Umbilical cord (tissue), 2 donors: ENCODE measurements at places on chromosomes 12 and 14. TPM values are rescaled to one million over a fixed set of nuclear protein-coding genes. Genes with fewer than 3 reads are reported as not detected.
A peak's percentile ranks its signal among the peaks of the same experiment; 100 is the strongest.

The NFKBIA gene
- total RNA-seq, result 170 TPM

The RIMBP2 gene
- 1.9 TPM for total RNA-seq

DNA sequence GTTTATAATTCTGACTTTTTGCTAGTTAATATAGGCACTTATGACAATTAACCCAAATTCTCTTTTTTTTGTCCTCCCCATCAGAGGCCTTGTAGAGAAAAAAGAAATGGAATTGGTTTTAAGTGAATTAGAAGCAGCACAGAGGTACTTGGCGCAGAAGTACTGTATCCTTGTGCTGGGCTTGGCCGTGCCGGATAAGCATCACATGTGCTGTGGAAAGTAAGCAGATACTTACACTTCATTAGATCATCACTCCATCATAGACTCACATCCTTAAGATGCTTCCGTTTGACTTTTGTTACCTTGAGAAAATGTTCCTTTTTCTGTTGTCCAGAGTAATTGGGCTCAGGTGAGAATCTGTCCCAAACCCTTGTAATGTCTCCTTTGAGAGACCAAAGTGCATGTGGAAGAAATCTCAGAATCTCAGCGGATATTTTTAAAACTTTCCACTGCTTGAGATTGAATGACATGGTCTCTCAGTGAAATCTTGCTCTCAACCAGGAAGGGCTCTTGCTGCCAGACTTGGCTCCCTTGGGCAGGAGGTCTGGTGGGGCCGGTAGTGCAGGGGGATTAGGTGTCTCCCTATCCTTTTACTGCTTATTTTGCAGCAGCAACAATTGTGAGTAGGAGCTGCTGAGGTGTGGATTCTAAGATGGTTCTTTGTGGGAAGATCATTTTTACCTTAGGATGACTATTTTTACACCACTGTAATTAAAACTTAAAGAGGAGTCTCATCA is 24.8 kb downstream of the PPP1R36 start:
- peak; percentile 49 for DNase-seq

GRCh38 chr14:78154827-78155226 is 15.3 kb upstream of the NRXN3 start:
- no peak for DNase-seq

- no peak for DNase-seq
Observed at GRCh38 chr14:92652413-92653151, 95.8 kb downstream of the LGMN start.

DNA sequence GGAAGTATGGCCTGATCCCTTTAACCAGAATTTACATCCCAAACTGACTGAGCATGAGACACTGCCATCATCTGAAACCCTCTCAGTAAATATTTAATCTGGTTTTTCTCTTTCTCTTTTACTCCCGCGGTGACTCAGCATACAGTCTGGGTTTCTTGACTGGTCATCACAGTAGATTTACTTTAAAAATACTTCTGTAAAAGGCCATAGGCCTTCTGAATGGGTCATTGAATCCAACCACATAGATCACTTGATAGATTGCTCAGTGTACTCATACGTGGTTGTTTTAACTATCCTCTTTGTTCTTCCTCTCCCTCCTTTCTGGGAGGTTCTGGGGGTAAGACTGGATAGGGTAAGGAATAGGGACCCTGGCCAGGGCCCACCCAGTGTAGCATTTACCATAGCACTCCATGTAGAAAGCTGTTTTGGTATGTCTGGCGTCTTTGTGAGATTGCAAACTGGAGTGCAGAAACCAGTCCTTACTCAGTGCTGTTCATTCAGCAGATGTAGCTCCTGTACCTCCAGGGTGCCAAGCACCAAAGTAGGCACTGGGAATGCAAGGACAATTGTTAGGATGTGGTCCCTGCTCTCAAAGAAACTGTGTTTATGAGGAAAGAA is 165.7 kb downstream of the SRGAP1 start:
- DNase-seq, result no peak

- DNase-seq, result no peak
Observed at GRCh38 chr12:102415515-102415914, 64.8 kb downstream of the IGF1 start.

GRCh38 chr14:34937442-34937841 is 45.4 kb upstream of the SRP54 start:
- no peak for DNase-seq

GRCh38 chr12:92272061-92272964 is 126.7 kb upstream of the BTG1 start:
- no peak for DNase-seq

- DNase-seq, result no peak
Observed at GRCh38 chr12:59304077-59304721, 291.6 kb upstream of the SLC16A7 start.

- no peak for DNase-seq
Observed at GRCh38 chr12:96398424-96399119, 1.7 kb downstream of the CDK17 start.

GRCh38 chr12:6542209-6543009 is 8.1 kb downstream of the GAPDH start:
- no peak for DNase-seq

DNA sequence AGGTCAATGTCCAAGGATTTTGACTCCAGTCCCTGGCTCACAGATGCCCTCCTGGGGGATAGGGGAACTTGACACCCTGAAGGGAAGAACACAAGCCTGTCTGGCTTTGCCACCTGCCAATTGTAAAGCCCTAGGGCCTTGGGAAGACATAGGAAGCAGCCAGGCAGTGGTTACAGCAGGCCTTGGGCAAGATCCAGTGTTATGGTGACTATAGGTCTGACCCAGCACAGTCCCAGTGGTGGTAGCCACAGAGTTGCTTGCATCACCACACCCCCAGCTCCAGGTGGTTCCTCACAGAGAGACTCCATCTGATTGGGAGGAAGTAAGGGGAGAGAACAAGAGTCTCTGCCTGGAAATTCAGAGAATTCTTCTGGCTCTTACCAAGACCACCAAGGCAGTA is 24.2 kb downstream of the OR6C68 start:
- DNase-seq, result no peak

GRCh38 chr12:4943067-4943937 is 33.6 kb downstream of the KCNA1 start:
- DNase-seq, result no peak
